ENCODE measurements at places on chromosomes 4 and X.

DNA sequence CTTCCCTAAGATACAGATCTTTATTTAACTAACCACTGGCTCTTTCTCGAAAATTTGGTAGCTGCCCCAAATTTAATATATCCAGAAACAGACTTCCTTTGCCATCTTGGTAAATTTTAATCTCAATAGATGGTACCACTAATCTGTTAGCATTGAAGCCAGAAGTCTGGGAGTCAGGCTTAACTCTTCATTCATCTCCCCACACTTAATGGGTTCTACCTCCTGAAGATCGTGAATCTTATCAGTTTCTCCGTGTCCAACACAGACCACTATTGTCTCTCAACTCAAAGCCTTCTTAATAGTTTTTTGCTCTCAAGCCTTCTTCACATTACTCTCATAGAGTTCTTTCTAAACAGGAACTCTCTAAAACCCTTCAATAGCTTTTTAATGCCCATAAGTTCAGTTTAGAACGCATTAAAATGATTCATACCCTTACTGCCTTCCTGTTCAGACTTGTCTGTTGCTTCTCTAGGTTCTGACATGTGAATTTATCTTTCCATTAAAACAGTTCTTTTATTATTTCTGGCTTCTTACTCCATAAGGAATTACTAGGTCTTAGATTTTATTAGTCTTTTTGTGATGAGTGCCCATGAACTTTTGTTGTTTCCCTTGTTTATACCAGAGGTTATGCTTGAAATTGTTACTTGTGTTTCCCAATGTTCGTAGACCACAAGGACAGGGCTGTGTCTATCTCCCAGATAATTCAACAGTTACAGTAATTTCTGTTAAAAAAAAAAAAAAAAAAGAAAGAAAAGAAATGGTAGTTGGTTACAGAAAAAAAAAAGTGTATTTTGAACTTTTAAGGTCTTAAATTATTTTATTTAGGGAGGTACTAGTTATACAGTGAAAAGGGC lies 54.7 kb downstream of the SMARCAD1 start:
- DNase-seq, result no peak

GRCh38 chrX:21735038-21735767 lies 22.7 kb downstream of the SMPX start:
- DNase-seq, result no peak

DNA sequence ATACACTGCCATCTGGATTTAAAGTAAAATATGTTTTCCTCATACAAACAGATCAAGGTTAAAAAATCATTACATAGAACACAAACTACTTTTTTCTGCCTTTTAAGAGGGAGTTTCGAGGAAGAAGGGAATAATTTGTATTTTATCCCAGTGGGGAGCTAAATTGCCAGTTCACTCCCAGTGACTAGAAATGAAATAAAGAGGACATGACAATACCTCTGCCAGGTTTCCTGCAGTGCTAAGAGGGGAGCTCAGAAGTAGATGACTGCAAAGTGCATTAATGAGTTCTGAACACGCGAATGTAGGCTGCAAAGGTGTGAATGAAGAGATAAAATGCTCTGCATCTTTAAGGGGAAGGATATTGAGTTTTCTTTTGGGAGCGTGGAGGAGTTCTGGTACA lies 69.7 kb downstream of the SRPX start:
- no peak for DNase-seq

DNA sequence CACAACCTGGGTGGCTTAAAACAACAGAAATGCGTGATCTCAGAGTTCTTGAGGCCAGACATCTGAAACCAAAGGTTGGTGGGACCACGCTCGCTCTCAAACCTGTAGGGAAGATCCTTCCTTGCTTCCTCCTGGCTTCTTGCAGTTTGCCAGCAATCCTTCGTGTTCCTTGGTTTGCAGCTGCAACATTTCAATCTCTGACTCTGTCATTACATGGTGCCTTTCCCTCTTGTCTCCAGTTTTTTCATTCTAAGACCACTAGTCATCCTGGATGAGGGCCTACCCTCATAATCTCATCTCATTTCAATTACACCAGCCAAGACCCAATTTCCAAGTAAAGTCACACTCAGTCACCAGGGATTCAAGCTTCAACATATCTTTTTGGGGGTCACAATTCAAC lies 388.0 kb downstream of the GPM6A start:
- DNase-seq, result no peak

GRCh38 chr4:15233264-15233597 lies 194.6 kb upstream of the C1QTNF7 start:
- no peak for DNase-seq

- DNase-seq, result no peak
Observed at GRCh38 chr4:967113-968104, 6.0 kb downstream of the DGKQ start.

- no peak for DNase-seq
Observed at GRCh38 chr4:139453041-139453370, 915 bp upstream of the RAB33B start.

- no peak for DNase-seq
Observed at GRCh38 chr4:114688059-114688458, 89.5 kb downstream of the UGT8 start.

DNA sequence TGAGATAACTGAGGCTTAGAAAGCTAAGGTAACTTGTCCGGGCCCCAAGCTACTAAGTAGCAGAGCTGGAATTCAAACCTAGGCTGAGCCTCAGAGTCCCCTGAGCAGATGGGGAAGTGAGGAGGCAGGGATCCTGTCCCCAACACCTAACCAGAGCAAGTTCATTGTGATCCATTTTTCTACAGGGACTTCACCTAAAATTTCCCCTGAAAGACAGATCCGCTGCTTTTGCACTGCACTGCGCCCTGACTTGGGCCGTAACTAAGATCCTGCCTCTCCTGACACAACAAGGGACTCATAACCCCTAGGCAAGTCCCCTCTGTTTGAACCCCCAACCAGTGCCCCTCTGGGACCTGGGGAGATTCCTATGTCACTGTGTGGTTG lies 25.6 kb upstream of the MTM1 start:
- no peak for DNase-seq

DNA sequence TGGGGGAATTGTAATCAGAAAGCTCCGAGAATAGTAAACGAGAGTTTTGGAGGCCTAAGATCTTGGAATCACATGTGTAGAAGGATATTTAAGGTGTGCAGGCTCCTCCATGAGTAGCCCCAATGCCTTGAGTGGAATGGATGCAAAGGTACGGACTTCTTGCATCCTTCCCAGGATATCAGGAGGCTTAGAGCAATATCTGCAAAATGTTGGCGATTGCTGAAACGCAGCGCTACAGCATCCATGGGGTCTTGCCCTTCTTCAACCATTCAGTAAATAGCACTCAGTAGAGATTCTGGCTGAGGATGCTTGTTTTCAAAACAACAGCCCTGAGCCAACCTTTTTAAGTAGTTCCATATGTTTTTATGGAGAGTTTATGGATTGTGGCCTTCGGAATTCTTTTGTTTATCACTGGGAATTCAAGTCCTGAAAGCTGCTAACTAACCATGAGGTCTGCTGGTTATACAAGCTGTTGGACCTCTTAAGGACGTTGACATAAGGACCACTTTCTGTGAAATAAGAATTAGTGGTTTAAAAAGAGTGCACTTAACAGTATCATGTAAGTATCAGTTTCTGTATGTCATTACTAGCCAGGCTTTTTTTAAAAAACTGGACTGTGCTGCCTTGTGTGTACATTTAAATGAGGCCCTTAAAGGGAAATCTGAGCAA lies 228.8 kb upstream of the PGRMC2 start:
- peak; percentile 85 for DNase-seq

- no peak for DNase-seq
Observed at GRCh38 chrX:130024127-130024526, 41.7 kb downstream of the BCORL1 start.

DNA sequence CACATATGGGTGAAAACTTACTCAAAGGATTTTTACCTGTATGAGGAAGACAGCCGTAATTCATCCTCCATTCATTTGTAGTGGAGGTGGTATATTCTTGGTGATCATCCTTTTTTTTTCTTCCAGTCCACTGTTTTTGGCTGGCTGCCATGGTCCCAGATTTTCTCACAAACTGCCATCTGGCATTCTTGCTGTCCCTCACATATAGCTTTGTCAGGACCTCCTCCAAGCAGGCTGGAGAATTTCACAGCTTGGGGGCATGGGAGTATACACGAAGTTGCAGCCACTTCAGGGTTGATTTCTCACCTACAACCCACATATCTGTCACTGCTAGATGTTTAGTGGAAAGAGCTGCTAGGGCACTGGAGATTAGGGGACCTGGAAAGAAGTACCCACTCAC lies 401.0 kb downstream of the IL1RAPL1 start:
- DNase-seq, result no peak

DNA sequence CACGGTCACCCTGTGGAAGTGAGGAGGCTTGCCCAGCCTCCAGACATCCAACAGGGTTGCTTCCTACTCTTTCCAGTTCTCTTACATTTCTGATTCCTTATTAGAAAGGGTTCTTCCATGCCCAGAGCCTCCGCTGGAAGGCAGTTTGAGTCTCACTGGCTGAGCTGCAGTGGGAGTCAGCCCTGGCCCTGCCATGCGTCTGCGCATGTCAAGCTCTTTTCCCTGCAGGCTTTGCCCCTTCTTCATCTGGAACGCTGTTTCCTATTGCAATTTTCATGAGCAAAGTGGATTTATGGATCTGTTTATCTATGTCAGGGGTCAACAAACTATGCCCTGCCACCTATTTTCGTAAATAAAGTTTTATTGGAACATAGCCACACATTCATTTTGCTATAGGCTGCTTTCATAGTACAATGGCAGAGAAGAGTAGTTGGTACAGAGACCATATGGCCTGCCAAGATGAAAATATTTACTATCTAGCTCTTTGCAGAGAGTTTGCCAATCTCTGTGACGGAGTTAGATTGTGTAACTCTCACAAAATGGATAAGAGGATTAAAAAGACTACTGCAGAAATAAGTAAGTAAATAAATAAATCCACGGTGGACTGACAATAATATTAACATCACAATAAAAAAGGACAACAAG lies 3.9 kb upstream of the CHRNA9 start:
- no peak for DNase-seq

DNA sequence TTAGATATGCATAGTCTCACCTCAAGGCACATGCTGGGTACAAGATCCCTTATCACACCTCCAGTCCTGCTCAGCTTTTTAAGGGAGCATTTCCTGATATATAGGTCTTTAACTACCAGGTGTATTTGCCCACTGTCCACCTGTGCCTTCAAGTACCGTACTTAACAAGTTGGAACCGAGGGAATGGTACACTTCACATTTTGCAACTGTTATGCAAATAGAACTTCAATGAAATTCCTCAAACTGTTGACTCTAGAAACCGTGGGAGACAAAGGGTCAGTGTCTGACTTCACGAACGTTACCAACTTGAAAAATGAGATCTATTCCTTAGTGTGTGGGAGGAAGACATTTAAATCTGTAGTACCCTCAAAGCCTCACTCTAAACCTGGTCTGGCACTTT lies 5.2 kb downstream of the TRIM2 start:
- DNase-seq, result no peak

DNA sequence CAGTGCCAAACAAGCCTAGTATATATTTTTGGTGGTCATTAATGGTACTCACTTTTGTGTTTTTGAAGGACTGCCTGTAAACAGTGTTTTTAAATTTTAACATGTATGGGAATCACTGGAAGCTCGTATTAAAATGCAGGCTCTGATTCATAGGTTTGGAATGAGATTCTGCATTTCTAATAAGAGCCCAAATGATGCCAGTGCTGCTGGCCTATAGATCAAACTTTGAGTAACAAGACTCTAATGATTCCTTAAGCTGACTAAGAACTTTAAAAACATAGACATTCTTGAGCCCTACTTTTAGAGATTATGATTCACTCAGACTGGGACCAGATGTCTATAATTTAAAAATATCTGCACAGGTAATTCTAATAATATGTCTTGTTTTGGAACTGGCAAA lies 823.2 kb upstream of the LCORL start:
- DNase-seq, result no peak

GRCh38 chr4:109691411-109691920 lies 11.8 kb downstream of the CASP6 start:
- DNase-seq, result no peak

GRCh38 chr4:139317635-139318034 lies 15.4 kb upstream of the NDUFC1 start:
- no peak for DNase-seq

DNA sequence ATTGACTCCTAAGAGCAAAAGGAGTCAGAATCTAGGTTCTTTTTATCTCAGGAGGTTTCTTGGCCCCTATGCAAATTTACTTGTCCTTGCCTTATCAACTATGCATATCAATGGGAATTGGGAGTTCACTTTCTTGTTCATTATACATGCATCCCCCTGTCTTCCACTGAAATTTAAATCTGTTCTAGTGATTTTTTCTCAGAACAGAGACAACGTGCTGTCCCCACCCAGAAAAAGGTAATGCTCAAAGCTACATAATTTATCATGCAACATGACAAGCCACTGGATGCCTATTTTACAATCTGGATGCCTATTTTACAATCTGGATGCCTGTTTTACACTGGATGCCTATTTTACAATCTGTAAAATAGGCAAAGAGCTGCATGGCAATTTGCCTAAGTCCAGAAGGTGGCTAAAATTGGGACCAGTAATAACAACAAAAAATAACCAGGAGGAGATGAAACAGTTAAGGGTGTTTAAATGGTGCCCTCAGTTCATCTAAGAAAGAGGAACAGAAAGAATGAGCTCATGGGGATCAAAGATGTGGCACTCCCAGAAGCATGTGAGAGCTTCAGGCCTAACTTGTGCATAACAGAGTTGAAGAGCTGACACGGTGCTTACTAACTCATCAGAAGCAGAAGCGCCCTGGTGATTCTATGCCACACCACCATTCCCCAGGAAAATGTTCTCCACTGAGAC lies 537.8 kb upstream of the BOD1L1 start:
- DNase-seq, result no peak

GRCh38 chrX:29862126-29862677 lies 353.2 kb upstream of the MAGEB2 start:
- DNase-seq, result no peak

DNA sequence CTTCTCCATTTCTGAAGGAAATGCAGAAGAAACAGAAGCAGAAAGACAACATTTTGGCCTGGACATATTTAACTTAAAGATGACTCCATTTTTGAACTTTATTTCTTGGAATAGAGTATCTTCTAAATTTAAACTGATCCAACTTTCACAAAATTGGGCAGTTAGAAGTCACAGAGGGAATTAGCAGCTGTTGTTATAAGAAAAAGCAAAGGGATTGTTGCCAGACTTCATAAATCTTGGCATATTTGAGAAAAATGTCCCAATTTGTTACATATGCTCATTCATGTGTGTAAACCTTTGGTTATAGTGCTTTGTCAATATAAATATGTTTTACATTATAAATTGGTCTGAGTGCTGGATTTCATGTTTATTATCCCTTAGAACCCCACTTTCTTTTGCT lies 3.4 kb downstream of the GLUD2 start:
- DNase-seq, result no peak

- DNase-seq, result no peak
Observed at GRCh38 chrX:15114743-15115566, 154.9 kb downstream of the ASB9 start.

DNA sequence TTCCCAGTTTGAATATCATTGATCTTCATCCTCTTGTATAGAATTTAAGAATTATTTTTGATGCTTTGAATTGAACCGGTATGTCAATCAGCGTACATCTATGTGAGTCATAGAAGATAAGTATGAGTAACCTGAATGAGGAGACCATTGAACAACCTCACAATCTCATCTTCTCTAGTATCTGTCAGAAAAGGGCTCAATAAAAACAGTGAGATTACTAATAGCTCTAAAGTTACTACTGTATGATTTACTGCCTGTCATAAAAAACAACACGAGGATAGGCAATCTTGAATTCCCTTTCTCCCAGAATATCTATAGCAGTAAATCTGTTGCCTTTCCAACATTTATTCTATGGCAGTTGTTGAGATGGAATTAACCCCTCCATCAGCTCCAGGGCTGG lies 36.1 kb downstream of the PHOX2B start:
- no peak for DNase-seq
